ENCODE measurements at places on chromosomes 12 and 14. TPM values are rescaled to one million over a fixed set of nuclear protein-coding genes. Genes with fewer than 3 reads are reported as not detected.

Gene PZP
- total RNA-seq: not detected

Gene ITGB7
- 0.49 TPM for total RNA-seq

Gene RTN1
- total RNA-seq: not detected

Gene CYP46A1
- 0.86 TPM for total RNA-seq

Gene HOXC12
- not detected for total RNA-seq

Gene PTPN11
- total RNA-seq: 21.3 TPM

Gene CMAS
- total RNA-seq: 19.6 TPM

Gene IL22
- not detected for total RNA-seq

Gene AMIGO2
- 155 TPM for total RNA-seq

Gene RNF212B
- not detected for total RNA-seq

Gene HNF1A
- not detected for total RNA-seq

Gene SPIC
- not detected for total RNA-seq

Gene CACNA1C
- 2.8 TPM for total RNA-seq

Gene SLC35E3
- 2.0 TPM for total RNA-seq

Gene MRPL42
- 173 TPM for total RNA-seq

Gene SLCO1C1
- total RNA-seq: not detected

Gene KRT72
- not detected for total RNA-seq

Gene PDE3A
- not detected for total RNA-seq

Gene MARS1
- 246 TPM for total RNA-seq

Gene TAS2R31
- total RNA-seq: 0.14 TPM

Gene EIF2B1
- 48.8 TPM for total RNA-seq

Gene SLCO1B1
- total RNA-seq: not detected

Gene FLVCR2
- 1.6 TPM for total RNA-seq

Gene PAPLN
- total RNA-seq: not detected

Gene RDH16
- total RNA-seq: not detected

Gene ZFC3H1
- 11.8 TPM for total RNA-seq

Gene VWF
- total RNA-seq: 0.06 TPM

Gene BCDIN3D
- total RNA-seq: 2.8 TPM

Gene ARHGDIB
- not detected for total RNA-seq

Gene MIPOL1
- total RNA-seq: 8.4 TPM

Gene EPYC
- not detected for total RNA-seq

Gene ZNF605
- 5.7 TPM for total RNA-seq

Gene B4GALNT3
- 2.3 TPM for total RNA-seq

Gene UNC79
- total RNA-seq: 0.44 TPM

Gene LYZ
- total RNA-seq: not detected

Gene IRF9
- 8.3 TPM for total RNA-seq

Gene DCP1B
- 17.4 TPM for total RNA-seq

Gene NDUFB1
- 480 TPM for total RNA-seq

Gene MYH6
- total RNA-seq: not detected

Gene AMN
- total RNA-seq: not detected

Gene DAO
- total RNA-seq: 22.1 TPM

Gene MSI1
- total RNA-seq: 24.6 TPM

Gene GZMH
- total RNA-seq: not detected

Gene LRRC43
- total RNA-seq: not detected

Gene NID2
- not detected for total RNA-seq

Measured in G401 (cell line).